ENCODE measurements at places on chromosomes 5 and 9. TPM values are rescaled to one million over a fixed set of nuclear protein-coding genes. Genes with fewer than 3 reads are reported as not detected.

DNA sequence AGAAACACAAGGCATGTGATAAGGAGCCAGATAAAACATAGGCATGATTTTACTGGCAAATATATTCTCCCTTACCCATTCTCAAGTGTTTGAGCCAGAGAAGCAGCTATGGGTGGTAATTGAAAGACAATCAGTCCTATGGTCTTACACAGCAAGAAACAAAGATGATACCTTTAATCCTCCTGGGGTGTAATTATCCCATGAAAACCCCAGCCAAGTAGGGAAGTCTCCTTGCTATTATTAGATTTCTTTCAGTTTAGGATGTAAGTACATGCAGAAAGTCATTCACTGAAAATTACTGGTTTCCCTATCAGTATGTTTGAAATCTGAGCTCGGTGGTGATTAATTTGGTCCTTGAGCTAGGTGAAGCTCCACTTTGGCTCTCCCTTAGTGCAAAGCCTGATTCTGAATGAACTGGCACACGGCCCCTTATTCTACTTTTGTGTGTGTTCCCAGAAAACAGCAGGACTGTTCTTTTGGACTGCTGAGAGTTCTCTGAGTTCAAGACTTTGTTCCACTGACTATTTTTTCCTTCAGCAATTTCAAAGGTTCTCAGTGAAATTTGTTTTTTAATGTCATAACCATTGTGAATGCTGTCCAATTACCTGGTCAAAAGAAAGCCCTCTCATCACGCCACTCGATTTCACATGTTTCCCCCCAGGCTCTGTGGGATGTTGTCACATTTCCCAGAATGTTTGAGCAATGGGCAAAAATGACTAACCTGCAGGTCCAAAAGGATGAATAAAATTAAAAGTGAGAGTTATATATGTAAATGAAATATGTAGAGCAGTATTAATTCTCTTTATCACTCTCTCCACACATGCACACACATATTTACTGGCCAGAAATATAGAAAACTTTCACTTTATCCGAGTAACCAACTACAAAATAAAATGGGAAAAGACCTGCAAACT, 343.0 kb downstream of the RAB3C start:
- no peaks in the 10 kb centered on the region for H3K4me1 ChIP-seq
- no peak for DNase-seq
- no peaks in the 10 kb centered on the region for H3K27me3 ChIP-seq
- H3K27ac ChIP-seq = no peak overlapping the region
- H3K36me3 ChIP-seq = no peaks in the 10 kb centered on the region

- no peaks in the 10 kb centered on the region for H3K4me1 ChIP-seq
- no peaks in the 10 kb centered on the region for H3K27me3 ChIP-seq
- H3K27ac ChIP-seq = no peak overlapping the region
- no peaks in the 10 kb centered on the region for H3K36me3 ChIP-seq
- no peak overlapping the region for H3K4me3 ChIP-seq
- no peak for DNase-seq
These were observed 493.6 kb upstream of the RIOK2 start for GRCh38 chr5:97676608-97677007.

DNA sequence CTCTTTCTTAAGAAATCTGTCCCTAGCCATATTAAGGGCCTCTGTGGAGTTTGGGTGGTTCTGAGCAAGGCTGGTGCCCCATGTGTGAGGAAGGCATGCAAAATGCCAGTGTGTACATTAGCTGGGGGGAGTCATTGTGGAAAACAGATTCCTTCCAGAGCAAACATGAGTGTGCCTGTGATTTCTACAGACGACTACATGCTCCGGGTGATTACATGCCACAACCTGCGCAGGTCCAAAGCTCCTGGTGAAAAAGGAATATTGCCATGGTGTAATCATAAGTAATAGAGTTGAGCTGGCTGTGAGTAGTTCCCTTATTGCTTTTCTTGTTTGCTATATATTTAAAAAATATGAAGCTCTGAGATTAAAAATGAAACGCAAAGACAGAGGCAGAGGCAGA, 102.1 kb downstream of the ACER2 start:
- H3K27ac ChIP-seq = no peak overlapping the region
- no peaks in the 10 kb centered on the region for H3K27me3 ChIP-seq
- H3K4me1 ChIP-seq = no peaks in the 10 kb centered on the region
- no peaks in the 10 kb centered on the region for H3K36me3 ChIP-seq
- no peak for DNase-seq
- H3K4me3 ChIP-seq = no peak overlapping the region

Gene BSPRY
- not detected for total RNA-seq
